Calu3 (cell line): ENCODE measurements at places on chromosomes 1 and 21. TPM values are rescaled to one million over a fixed set of nuclear protein-coding genes. Genes with fewer than 3 reads are reported as not detected.

- no peak for DNase-seq
- H3K27me3 ChIP-seq: peaks cover 35% of the 10 kb centered on the region
- no peaks in the 10 kb centered on the region for H3K4me1 ChIP-seq
- no peaks in the 10 kb centered on the region for H3K36me3 ChIP-seq
- no peak overlapping the region for H3K4me3 ChIP-seq
Measured at GRCh38 chr1:61013946-61014667, 68.3 kb upstream of the NFIA start.

- no peak overlapping the region for H3K27ac ChIP-seq
- no peak overlapping the region for H3K4me3 ChIP-seq
- H3K36me3 ChIP-seq: no peaks in the 10 kb centered on the region
- no peak for DNase-seq
- H3K4me1 ChIP-seq: no peaks in the 10 kb centered on the region
Measured at GRCh38 chr1:232578651-232579195, 51.2 kb downstream of the SIPA1L2 start.

The LAPTM5 gene
- not detected in 2 replicates for total RNA-seq

The CRB1 gene
- total RNA-seq: not detected in 2 replicates

The SLC1A7 gene
- not detected in 2 replicates for total RNA-seq

The SPTA1 gene
- 0.49 and 0.66 TPM in 2 replicates for total RNA-seq
